ENCODE measurements at places on chromosomes 12 and 14. TPM values are rescaled to one million over a fixed set of nuclear protein-coding genes. Genes with fewer than 3 reads are reported as not detected.
A peak's percentile ranks its signal among the peaks of the same experiment; 100 is the strongest.

GRCh38 chr12:58310809-58311622 lies 369.6 kb downstream of the ATP23 start:
- no peaks in the 10 kb centered on the region for H3K36me3 ChIP-seq
- H3K4me3 ChIP-seq = no peak overlapping the region
- H3K27ac ChIP-seq = no peak overlapping the region
- no peak for DNase-seq

GRCh38 chr14:23984891-23985602 lies 3.7 kb upstream of the DHRS4L2 start:
- no peak for DNase-seq
- H3K27ac ChIP-seq = no peak overlapping the region
- no peaks in the 10 kb centered on the region for H3K36me3 ChIP-seq
- no peaks in the 10 kb centered on the region for H3K27me3 ChIP-seq
- H3K4me1 ChIP-seq = no peaks in the 10 kb centered on the region

- no peaks in the 10 kb centered on the region for H3K4me1 ChIP-seq
- H3K27ac ChIP-seq = no peak overlapping the region
- H3K4me3 ChIP-seq = no peak overlapping the region
- no peaks in the 10 kb centered on the region for H3K36me3 ChIP-seq
Measured at GRCh38 chr14:95015046-95015445, 142.3 kb downstream of the DICER1 start.

DNA sequence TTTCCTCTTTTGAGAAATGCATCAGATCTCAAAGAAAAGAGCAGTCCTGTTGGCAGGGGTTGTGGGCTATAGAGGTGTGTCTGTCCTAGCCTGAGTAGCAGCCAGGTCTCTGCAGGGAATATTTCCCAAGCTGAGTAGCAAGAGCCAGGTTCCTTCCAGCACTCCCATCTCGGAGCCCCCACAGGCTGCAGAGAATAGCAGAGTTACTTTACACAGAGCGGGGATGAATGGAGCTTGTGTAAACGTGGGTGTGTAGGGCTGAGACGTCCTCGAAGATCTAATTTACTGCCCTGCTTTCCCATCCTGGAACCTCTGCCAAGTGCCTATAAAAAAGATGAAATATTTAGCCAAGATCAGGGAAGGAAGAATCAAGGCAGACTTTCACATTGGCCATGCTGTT lies 156.6 kb downstream of the TSPAN9 start:
- DNase-seq = no peak
- H3K4me3 ChIP-seq = no peak overlapping the region
- no peaks in the 10 kb centered on the region for H3K27me3 ChIP-seq
- no peak overlapping the region for H3K27ac ChIP-seq
- H3K4me1 ChIP-seq = no peaks in the 10 kb centered on the region

- no peaks in the 10 kb centered on the region for H3K4me1 ChIP-seq
- H3K4me3 ChIP-seq = no peak overlapping the region
- H3K27ac ChIP-seq = no peak overlapping the region
Measured at GRCh38 chr12:132308853-132309595, 20.4 kb downstream of the GALNT9 start.

The PGF gene
- not detected for polyA plus RNA-seq

DNA sequence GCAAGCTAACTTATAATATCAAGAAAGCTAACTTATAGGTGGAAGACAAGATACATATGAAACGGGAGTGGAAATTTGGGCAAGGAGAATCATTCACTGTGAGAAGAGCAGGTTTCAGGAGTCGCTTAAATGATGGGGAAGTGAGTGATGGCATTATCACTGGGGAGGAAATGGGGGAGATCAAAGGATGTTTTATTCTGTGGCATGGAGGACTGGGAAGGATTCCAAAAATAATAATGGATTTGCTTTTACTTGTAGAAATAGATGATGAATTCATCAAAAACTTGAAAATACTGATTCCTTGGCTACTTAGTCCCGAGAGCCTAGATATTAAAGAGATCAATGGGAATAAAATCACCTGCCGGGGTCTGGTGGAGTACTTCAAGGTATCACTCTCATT lies 47.8 kb downstream of the SAV1 start:
- H3K4me3 ChIP-seq = no peak overlapping the region
- no peaks in the 10 kb centered on the region for H3K27me3 ChIP-seq
- no peak for DNase-seq
- no peak overlapping the region for H3K27ac ChIP-seq
- H3K4me1 ChIP-seq = no peaks in the 10 kb centered on the region

- H3K4me1 ChIP-seq = no peaks in the 10 kb centered on the region
- no peak overlapping the region for H3K4me3 ChIP-seq
- no peak for DNase-seq
- no peaks in the 10 kb centered on the region for H3K36me3 ChIP-seq
- no peak overlapping the region for H3K27ac ChIP-seq
Measured at GRCh38 chr12:67920413-67920812, 68.8 kb upstream of the IFNG-AS1 start.

- no peak overlapping the region for H3K27ac ChIP-seq
- H3K27me3 ChIP-seq = no peaks in the 10 kb centered on the region
- no peaks in the 10 kb centered on the region for H3K4me1 ChIP-seq
- DNase-seq = no peak
- no peaks in the 10 kb centered on the region for H3K36me3 ChIP-seq
Measured at GRCh38 chr14:96083667-96084320, 44.6 kb downstream of the C14orf132 start.

DNA sequence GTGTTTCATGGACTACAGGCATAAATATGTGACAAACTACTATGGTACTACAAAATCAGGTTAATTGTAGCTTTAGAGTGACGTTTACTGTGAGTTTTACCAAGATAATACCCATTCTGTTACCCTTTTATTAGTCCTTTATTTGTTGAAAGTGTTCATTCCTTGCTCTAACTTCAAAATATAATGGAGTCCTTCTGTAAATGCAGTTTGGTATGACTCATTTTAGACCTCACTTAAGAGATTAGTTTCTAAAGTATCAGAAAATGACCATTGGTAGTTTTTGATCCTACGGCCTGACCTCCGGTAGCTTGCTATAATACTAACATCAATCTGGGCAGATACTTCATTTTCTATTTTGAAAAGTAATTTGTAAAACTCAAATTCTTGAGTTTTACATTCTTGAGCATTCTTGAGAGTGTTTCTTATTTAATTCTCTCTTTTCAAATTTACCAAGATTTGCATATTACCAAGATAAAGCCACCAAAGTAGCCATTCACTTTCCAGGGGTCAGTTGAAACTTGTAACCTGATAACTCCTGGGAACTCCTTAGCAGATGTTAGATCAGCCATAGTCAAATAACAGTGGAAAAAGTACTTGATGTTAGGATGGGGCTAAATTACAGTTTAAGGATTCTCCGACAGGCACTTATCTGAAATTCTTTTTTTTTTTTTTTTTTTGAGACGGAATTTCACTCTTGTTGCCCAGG lies 4.2 kb downstream of the HSPA2 start:
- H3K27ac ChIP-seq = no peak overlapping the region
- H3K36me3 ChIP-seq = no peaks in the 10 kb centered on the region
- peaks cover 13% of the 10 kb centered on the region for H3K4me1 ChIP-seq
- no peak overlapping the region for H3K4me3 ChIP-seq
- no peaks in the 10 kb centered on the region for H3K27me3 ChIP-seq

- no peaks in the 10 kb centered on the region for H3K4me1 ChIP-seq
- H3K27me3 ChIP-seq = no peaks in the 10 kb centered on the region
- H3K36me3 ChIP-seq = no peaks in the 10 kb centered on the region
- no peak for DNase-seq
- H3K27ac ChIP-seq = no peak overlapping the region
Measured at GRCh38 chr12:80752464-80752863, 35.8 kb downstream of the MYF5 start.

DNA sequence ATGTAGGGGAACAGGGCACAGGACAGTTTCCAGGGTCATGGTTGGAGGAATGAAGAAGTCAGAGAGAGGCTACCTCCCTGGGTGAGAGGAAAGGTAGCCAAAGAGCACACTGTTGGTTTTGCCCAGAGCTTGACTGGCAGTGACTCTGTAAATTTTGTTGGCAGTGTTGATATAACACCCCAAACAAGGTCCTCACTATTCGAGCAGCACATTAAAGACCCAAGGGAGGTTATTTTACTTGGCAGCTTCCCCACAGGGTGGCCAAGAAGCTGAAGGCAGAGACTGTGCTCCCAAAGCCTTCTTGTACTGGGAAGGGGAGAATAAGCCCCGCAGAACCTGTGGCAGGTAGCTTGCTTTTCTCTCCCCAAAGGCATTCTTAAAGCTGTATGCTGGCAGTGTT lies 40.6 kb downstream of the WSCD2 start:
- DNase-seq = no peak
- no peaks in the 10 kb centered on the region for H3K36me3 ChIP-seq
- no peaks in the 10 kb centered on the region for H3K4me1 ChIP-seq
- H3K4me3 ChIP-seq = no peak overlapping the region
- H3K27me3 ChIP-seq = no peaks in the 10 kb centered on the region
- no peak overlapping the region for H3K27ac ChIP-seq

The TMPO gene
- 62.8 TPM for polyA plus RNA-seq

DNA sequence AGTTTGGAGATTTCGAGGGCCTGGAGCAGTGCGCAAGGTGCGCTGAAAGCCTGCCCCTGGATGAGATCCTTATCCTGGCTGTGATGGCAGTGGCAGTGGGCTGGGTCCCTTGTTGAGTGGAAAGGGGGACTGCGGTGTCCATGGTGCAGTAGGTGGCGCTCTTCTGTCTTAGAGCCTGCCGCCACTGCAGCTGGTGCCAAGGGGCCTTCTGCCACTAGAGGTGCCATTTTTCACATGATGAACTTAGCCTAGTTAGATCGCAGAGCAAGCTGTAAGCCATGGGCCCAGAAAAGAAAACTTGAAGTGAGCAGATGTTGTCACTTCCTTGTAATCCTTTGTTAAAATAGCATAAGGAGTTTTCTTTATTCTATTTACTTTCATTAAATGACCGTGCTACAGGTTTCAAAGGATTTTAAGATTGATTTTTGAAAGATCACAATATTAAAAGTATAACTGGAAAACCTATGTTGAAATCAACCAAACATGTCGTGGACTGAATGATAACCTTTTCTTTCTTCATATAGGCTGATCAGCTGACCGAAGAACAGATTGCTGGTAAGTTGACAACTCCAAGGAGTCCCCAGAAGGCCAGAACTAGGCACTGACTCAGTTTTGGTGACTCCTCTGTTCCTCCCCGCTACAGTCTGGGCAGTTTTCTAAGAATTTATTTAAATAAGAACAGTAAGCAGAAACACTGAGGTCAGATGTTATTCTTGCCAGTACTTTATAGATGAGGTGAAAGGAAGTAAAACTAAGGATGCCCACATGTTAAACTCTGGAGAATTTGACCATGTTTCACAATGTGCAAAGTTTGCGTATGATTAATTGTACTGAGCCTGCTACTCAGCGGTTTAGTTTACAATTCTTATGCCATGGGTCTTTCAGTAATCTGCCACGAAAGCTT lies 3.0 kb downstream of the CALM1 start:
- peak; percentile 78 for DNase-seq
- peaks cover 50% of the 10 kb centered on the region for H3K4me1 ChIP-seq
- H3K36me3 ChIP-seq = peaks cover 59% of the 10 kb centered on the region
- H3K4me3 ChIP-seq = peak overlapping the region; percentile 78
- H3K27me3 ChIP-seq = no peaks in the 10 kb centered on the region

DNA sequence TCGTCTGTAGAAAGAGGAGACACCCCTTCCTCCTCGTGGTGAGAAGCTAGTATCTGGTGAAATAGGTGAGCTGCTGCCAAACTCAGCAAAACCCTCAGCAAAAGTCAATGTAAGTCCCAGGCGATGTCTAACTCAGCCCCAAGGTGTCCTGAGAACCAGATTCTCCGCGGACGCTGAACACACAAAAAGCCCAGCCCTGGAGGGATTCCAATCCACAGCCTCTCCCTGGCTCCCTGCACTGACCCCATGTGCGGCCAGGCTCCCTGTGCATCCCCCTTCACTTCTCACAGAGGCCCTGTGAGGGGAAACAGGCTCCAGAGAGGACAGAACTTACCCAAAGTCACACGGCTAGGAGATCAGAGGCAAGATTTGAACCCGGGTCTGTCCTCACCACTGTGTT lies 81.5 kb downstream of the NINJ2 start:
- no peaks in the 10 kb centered on the region for H3K36me3 ChIP-seq
- DNase-seq = no peak
- H3K4me3 ChIP-seq = no peak overlapping the region
- no peaks in the 10 kb centered on the region for H3K27me3 ChIP-seq

GRCh38 chr14:69542311-69542710 lies 32.4 kb downstream of the CCDC177 start:
- no peak overlapping the region for H3K4me3 ChIP-seq
- no peak overlapping the region for H3K27ac ChIP-seq
- H3K4me1 ChIP-seq = no peaks in the 10 kb centered on the region
- H3K36me3 ChIP-seq = no peaks in the 10 kb centered on the region
- H3K27me3 ChIP-seq = no peaks in the 10 kb centered on the region
- no peak for DNase-seq

The SYCP3 gene
- polyA plus RNA-seq = 0.23 TPM

The RASAL1 gene
- 2.1 TPM for polyA plus RNA-seq

The KRT5 gene
- not detected for polyA plus RNA-seq

DNA sequence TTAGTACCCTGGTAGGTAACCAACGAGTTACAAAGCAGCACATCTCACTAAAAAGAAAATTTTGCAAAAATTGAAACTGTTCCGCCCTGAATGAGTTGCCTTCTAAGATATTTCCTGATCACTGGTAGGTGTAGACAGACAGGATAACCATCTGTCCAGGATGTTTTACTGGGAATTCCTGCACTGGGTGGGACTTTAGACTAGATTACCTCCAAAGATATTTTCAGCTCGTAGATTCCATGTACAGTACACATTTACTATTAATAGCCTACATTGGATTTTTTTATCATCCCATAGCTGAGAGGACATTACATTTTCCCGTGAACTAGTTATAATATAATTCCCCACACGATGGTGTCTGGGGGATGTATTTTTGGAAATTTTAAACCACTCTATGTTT lies 139.6 kb downstream of the DYRK2 start:
- H3K27ac ChIP-seq = no peak overlapping the region
- no peak for DNase-seq
- H3K4me3 ChIP-seq = no peak overlapping the region
- H3K4me1 ChIP-seq = peaks cover 6% of the 10 kb centered on the region
- H3K36me3 ChIP-seq = no peaks in the 10 kb centered on the region

The MGST1 gene
- not detected for polyA plus RNA-seq

The KSR2 gene
- polyA plus RNA-seq = not detected

The ZNF219 gene
- polyA plus RNA-seq = 2.8 TPM

DNA sequence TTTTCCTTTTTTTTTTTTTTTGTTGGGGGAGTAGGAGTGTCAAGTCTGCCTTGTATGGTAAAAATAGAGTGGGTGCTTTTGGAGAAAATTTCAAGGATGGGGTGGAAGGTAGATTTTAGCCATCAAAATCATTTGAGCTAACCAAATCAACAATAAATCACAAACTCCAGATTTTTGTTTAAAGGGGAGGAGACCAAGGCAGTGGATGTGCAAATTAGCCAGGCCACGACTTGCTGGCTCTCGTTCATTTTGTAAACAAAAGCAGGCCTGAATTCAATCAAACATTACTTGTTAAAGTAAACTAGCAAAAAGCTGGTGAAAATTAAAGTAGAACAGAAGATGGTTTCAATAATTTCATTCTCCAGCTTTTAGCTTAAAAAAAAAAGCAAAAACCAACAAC lies 387.2 kb downstream of the BMP4 start:
- H3K36me3 ChIP-seq = no peaks in the 10 kb centered on the region
- no peak overlapping the region for H3K27ac ChIP-seq
- H3K4me3 ChIP-seq = no peak overlapping the region
- no peaks in the 10 kb centered on the region for H3K27me3 ChIP-seq
- no peak for DNase-seq

- H3K4me3 ChIP-seq = peak within 1 kb of the TSS; percentile 84
- no peaks in the 10 kb centered on the region for H3K27me3 ChIP-seq
- peak; percentile 83 for DNase-seq
- H3K27ac ChIP-seq = peak within 1 kb of the TSS; percentile 96
Measured at GRCh38 chr12:14961466-14962152, at the start of gene ARHGDIB. Gene ARHGDIB (minus strand): TSS chr12:14961601. CDS start chr12:14950712, 10,889 bp downstream.

- H3K27ac ChIP-seq = no peak overlapping the region
- no peaks in the 10 kb centered on the region for H3K27me3 ChIP-seq
- no peaks in the 10 kb centered on the region for H3K36me3 ChIP-seq
- no peaks in the 10 kb centered on the region for H3K4me1 ChIP-seq
- no peak overlapping the region for H3K4me3 ChIP-seq
Measured at GRCh38 chr12:116039081-116039480, 238.4 kb downstream of the MED13L start.
